Suppressor macrophage (primary cell): ENCODE measurements at places on chromosomes 5 and 9.
A peak's percentile ranks its signal among the peaks of the same experiment; 100 is the strongest.

GRCh38 chr5:116671211-116671736, 96.7 kb upstream of the SEMA6A start:
- DNase-seq, result no peak

DNA sequence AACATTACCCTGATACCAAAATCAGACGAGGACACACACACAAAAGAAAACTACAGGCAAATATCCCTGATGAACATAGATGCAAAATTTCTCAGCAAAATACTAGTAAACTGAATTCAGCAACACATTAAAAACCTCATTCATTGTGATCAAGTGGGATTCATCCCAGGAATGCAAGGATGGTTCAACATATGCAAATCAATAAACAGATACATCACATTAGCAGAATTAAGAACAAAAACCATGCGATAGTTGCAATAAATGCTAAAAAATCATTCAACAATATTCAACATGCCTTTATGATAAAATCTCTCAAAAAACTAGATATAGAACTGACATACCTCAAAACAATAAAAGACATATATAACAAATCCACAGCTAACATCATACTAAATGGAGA, 36.9 kb upstream of the TNPO1 start:
- DNase-seq, result no peak

- no peak for DNase-seq
These were observed 63.7 kb downstream of the LURAP1L start for GRCh38 chr9:12838546-12838945.

DNA sequence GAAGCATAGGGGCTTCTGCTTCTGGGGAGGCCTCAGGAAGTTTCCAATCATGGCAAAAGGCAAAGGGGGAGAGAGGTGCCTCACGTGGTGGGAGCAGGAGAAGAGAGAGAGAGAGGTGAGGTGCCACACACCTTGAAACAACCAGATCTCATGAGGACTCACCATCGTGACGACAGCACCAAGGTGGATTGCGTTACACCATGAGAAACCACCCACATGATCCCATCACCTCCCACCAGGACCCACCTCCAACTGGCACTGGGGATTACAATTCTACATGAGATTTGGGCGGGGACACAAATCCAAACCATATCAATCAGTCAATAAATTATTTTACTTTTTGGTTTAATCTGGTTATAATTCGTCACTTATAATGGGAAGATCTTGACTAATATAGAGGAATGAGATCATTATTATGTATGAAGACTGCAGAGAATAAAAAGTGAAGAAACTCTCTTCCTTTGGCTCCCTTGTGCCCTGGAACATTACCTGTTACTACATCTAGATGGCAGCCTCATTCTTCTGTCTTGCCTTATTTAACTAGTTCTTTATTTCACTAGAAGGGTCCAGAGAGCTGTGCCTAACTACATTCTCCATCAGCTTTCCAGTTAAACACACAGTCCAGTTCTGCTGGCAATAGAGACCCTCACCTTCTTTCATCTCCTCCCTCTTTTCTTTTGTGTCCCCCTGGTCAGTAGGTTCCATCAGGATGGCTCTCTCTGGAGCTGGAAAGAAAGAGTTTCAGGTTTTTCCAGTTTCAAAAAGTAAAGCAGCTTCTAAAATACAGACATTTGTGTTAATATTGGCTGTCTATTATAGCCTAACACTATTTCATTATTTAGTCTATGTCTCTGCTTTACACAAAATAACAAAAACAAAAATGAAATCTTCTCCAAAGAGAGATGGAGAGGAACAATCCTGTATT, 21.7 kb upstream of the SPINK7 start:
- peak; percentile 17 for DNase-seq

DNA sequence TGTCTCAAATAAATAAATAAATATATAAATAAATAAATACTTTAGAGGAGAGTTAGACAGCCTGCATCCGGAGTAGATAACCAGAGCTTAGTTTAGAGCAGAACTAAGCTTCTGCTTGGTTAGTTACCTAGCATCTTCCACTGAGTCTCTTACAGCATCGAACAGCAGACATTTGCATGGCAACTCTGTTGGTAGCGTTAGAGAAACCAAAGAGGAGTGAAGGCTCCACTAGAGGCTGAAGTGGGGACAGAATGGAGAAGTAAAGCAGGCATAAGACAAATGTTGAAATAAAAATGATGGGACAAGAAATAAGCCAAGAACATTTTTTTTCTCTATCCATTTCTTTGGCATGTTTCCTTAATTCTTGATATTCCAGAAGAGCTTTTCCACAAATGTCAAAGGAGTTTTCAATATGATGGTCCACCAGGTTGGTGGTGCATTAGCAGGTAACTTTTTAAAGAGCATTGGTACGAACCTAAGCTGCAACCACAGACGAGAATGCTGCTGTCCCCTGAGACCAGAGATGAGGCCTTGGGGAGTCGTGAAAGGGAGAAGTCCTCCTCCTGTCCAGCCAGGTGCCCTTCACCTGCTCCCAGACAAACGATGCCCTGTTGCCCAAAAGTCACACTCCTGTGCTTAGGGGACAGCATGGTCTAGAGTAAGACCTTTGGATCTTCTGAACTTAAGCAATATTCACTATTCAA, 438.3 kb downstream of the DIRAS2 start:
- no peak for DNase-seq
